ENCODE measurements at places on chromosomes 6 and 20.
A peak's percentile ranks its signal among the peaks of the same experiment; 100 is the strongest.

DNA sequence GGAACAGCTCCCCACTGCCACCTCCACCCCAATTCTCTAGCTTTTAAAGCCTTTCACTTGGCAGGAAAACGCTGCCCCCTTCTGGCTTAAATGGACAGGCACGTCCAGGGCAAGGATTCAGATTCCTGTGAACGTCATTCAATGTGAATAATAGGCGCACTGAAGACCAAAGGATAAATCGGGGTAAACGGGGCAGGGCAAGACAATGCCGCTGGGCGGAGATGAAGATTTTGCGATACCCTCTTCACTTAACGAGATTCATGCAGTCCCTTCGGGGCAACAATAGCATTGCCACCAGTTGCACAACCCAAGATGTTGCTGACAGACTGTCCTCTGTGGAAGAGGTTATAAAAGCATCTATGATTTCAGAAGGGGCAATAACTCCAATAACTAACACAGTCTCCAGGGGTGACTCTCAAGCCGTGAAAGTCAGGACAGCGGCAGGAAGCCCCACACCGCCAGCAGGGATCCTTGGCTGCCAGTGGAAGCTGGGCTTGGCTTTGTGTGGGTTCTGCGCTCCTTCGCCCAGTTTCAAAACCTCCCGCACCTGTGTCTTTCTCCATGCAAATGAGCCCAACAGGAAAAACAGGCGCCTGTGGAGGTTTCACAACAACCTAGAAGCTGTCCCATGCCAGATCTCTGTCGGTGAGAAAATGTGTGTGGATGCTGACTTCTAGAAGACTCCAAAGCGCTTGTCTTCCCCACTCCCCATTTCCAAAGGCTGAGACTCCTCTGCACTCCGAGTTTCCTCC lies 291.8 kb downstream of the BMP7 start:
- peak; percentile 69 for DNase-seq

DNA sequence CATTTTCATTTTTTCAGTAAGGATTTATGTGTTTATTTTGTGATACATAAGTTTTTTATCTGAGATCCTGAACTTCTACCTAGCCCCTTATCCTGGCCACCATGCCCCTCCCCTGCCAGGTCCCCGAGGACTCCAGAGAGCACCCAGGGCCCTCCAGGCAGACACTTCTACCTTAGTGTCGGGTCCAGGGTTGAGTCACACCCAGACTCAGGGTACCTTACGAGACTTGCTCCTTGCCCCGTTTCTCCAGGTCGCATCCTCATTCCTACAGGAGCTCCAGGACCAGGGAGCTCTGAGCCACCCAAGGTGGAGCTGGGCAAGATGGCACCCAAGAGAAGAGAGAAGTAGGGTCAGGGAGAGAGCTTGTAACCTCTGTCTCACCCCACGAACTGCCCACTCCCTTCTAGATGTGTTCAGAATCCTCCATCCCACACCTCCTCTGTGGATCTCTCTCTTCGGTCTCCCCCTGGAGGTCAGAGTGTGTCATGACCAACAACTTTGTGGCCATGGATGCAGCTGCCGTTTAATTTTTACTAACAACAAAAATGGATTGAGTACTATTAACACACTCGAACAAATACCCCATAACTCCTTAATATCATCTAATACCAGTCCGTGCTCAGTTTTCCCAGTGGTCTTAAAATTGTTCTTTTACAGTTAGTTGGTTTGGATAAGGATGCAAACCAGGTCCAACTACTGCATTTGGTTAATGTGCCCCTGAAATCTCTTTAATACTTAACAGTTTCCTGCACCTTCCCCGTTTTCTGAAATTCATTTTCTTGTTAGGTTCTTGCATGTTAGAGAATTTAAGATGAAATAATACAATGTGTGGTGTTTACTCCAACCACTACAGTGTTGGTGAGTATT lies 130.6 kb upstream of the INSM1 start:
- DNase-seq = peak; percentile 48

- no peak for DNase-seq
These were observed 78.5 kb upstream of the ASF1A start for GRCh38 chr6:118815495-118815894.

DNA sequence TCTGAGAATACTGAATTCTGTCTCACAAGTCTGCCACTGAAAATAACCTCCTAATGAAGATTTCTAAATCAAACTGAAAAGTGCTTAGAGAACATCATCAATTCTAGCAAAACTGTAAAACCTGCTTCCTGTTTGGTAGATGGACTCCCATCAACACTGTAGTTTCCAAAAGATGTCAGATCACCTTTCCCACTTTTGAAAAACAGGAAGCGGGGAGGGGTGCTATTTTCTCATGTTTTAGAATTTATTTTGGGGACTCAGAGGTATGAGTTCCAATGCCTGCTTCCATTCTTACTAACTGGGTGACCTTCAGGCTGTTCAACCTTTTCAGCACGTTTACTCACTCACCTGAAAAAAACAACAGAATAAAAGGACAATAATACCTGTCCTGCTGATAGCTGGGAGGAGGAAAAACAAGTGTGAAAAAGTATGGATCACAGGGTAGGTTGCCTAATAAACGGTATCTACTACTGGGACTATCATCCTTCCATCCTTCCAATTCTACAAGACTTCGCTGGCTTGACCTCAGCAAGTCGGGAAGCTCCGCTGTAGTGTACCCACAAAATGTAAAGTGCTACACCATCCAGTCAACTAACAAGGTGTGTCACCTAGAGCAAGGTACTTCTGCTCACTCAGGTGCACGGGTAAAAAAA lies 1.1 kb downstream of the ATP5F1E start:
- no peak for DNase-seq
